ENCODE measurements at places on chromosomes 11 and 22.

DNA sequence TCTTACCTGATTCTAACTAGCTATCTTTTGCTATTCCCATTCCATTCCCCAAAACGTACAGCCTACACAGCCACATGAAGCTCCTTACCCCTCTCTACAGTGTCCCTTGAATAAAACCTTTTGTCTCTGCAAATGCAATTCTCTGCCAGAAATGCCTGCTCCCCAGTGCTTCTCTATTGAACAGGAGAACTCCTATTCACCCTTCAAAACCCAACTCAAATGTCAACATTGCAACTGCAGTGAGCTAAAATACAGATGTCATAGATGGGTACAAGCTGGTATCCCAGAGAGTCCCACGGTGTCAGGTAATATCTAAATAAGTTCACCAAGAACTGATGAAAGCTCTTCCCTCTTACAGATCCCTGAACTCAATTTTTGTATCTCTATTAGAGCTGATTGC, 421.7 kb downstream of the INSC start:
- no peak for DNase-seq

GRCh38 chr11:1453611-1454034, 33.0 kb downstream of the MOB2 start:
- no peak for DNase-seq

- no peak for DNase-seq
These were observed 33.4 kb downstream of the PPARA start for GRCh38 chr22:46183733-46184132.

DNA sequence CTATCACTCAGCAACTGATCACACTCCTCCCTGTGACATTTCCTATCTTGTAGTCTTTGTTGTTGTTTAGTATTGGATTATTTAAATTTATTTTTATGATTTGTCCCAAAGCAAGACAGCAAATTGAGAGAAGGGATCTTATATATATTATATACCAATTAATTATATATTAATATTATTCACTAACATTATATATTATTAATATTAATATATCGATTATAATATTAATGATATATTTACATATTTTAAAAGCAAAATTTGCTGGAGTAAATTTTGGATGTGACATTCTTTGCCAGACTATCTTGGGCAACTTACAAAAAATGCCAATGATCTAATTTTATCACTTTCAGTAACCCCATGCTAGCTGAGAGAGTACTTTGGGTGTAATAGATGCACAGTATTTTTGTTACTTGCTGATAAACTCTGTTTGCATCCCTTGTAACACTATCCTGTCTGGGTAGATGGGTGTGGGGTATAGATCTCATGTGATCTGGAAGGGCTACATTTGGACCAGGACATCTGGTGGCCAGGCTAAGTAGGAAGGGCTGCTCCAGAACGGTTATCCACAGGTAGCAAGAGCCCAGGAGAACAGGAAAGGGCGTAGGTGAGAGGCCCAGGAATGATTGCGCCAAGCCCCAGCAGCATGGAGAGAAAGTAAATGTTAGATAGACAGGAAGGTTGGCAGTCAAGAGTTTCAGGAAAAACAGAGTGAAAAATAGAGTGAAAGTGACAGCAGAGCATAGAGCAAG, 608.6 kb upstream of the KIRREL3 start:
- DNase-seq = no peak

GRCh38 chr11:3201677-3202181, 16.9 kb downstream of the MRGPRG start:
- no peak for DNase-seq

GRCh38 chr11:61142424-61142823, 18.8 kb downstream of the VPS37C start:
- DNase-seq = no peak

- DNase-seq = no peak
These were observed 54.8 kb upstream of the PRSS23 start for GRCh38 chr11:86745571-86745970.

DNA sequence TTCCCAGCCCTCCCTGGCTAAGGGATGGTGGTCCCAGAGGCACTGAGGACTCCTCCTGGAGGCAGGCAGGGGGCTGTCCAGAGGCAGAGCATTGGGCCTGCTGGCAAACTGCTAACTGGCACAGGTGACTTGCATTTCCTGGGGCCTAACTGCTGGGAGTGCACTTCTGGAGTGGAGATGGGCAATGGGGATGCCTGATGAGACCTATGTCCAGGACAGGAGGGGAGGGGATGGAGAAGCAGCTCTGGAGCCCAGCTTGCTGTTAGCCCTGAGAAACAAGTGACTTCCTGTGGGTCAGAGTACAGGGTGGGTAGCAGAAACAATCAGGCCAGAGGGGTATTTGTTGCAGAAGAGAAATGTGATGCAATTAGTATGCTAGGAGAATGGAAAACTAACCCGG, 253.2 kb downstream of the ST3GAL4 start:
- DNase-seq = no peak

DNA sequence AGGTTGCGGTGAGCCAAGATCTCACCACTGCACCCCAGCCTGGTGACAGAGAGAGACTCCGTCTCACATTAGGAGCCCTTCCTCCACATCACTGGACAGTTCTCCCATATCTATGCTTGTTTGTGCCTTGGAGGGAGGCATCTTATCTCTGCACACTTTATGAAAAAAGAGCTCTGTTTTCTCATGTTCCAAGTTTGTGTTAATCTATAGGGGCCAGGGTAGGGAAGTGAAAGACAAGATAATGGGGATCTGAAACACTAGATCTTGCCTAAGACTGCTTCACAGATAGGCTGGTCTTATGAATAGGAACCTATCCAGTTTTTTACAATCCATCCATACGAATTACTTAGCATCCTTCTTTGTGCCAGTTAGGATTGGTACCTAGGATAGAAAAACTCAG, 17.1 kb downstream of the OR6Q1 start:
- DNase-seq = no peak

DNA sequence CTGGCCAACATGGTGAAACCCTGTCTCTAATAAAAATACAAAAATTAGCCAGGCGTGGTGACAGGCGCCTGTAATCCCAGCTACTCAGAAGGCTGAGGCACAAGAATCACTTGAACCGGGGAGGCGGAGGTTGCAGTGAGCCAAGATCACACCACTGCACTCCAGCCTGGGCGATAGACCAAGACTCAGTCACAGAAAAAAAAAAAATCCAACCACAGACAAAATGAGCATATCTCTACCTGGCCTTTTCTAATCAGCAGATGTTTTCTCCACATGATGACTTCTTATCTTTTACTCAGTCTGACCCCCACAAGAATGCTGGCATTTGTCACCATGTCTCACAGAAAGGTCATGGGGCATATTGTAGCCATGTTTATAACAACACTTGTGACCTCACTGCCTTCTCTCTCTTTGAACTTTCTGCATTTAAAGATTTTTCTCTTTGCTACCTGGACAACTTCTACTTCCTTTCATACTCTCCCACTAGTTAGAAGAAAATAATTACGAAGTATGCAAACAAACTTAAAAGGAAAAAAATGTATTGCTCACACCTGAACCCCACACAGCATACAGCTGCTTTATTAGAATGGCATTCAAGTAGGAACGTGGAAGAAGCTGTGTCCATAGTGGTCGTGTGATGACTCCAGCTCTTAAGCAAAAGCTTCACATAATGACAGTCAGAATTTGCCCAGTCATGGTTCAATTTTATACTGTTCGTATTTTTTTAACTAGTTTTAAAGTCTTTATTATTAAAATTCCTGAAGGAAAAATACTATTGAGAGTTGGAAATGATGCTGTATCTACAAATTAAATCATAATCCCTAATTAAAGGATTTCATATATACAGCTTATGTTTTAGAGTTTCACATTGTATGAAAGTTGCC, 65.4 kb downstream of the ZC3H12C start:
- no peak for DNase-seq

DNA sequence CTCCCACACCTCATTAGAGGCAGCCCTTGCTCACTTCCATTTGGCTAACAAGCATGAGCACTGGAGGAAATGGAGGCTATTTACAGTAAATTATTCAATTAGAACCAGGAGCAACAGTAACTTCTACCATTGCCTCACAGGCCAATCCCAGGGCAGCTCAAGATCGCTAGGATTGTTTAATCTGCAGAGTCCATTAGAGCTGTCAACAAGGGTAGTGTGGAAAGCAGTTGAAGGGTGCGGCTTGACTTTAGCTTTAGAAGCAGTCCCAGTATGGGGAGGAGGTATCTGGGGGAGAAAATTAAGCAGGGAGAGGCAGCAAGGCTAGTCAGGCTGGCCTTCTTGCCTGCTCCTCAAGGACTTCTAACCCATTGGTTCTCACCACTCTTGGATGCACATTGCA, 38.3 kb upstream of the CYP2R1 start:
- no peak for DNase-seq

DNA sequence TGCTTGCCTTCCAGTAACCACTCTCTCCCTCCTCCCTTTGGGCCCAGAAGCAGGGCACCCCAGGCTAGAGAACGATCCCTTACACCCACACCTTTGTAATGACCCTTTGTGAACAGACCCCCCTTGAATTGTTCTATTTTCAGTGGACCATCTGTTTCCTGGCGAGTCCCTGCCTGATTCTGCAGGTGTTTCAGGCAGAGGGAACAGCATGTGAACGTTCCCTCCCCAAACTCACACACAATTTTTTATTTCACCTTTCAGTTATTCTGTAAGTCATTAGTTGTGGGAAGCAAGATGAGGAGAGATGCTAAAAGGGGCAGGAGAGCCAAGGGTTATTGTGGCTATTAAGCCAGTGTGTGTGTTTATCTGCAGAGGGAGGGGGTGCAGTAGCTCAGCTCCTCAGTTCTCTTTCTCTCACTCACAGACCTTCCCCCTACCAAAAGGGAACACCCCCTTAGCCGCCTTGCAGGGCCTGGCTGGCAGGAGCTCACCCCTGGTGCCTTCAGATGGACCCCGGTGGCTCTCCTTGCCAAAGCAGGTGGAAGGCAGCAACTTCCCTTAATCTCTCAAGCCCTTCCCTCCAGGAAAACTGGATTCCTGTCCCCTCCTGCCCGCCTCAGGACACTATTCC, 64.8 kb upstream of the SPON1 start:
- no peak for DNase-seq

GRCh38 chr11:119388103-119388502, 6.6 kb upstream of the USP2 start:
- no peak for DNase-seq

DNA sequence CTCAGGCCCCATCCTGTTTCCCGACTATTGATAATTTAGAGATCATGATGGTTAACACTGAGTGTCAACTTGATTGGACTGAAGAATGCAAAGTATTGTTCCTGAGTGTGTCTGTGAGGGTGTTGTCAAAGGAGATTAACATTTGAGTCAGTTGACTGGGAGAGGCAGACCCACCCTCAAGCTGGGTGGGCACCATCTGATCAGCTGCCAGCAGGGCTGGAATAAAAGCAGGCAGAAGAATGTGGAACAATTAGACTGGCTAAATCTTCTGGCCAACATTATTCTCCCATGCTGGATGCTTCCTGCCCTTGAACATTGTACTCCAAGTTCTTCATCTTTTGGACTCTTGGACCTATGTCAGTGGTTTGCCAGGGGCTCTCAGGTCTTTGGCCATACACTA, 1170.0 kb upstream of the CNTN5 start:
- no peak for DNase-seq

GRCh38 chr22:37244922-37245722, 1.1 kb upstream of the RAC2 start:
- DNase-seq = no peak

- DNase-seq = no peak
These were observed 136.8 kb downstream of the CD44 start for GRCh38 chr11:35275786-35276170.

GRCh38 chr22:44371741-44372525, 59.2 kb upstream of the SHISAL1 start:
- no peak for DNase-seq

- DNase-seq = no peak
These were observed 12.4 kb downstream of the TRIM6 start for GRCh38 chr11:5608808-5609207.

GRCh38 chr22:17380359-17381087, 11.3 kb downstream of the CECR2 start:
- DNase-seq = no peak

DNA sequence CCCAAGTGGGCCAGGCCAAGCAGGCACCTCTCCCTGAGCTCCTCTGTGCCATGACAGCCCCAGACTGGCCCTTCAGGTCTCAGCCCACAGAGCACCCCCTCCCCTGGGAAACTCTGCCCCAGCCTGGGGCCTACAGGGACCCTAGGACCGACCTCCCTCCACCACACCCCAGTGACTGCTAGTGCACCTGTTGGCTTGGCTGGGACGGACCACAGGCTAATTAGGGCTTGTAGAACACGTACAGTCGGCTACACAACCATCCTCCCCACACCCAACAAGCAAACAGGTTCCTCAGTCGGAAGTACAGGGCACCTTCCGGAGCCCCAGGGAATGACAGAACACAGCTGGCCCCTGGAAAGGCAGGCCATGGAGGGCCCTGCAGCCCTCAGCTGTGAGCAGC, 4.3 kb downstream of the SBF1 start:
- DNase-seq = no peak

DNA sequence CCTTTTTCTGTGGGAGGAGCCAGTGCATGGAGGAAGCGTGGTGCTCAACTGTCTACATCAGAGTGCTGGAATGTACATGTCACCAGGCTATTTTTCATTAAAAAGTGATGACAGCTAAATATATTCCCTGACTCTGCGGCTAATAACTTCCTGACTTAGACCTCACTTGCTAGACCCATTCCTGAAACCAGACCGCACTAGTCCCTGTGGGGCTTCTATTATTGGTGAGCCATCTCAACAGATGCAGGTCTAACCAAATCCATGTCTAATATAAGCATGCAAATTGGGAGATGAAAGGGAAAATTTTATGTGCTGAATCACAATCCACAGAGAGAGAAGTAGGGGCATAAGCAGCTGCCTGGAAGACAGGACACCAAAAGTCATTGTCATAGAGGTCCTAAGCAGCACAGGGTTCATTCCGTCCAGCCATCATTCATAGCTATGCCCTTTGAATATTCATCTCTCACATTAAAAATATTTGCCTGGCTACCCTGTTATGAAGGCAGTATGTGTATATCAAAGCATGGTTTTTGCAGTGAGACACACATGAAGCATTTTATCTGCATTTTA, 110.9 kb upstream of the BLID start:
- DNase-seq = no peak

- no peak for DNase-seq
These were observed 48.5 kb upstream of the VPREB1 start for GRCh38 chr22:22196018-22196533.

DNA sequence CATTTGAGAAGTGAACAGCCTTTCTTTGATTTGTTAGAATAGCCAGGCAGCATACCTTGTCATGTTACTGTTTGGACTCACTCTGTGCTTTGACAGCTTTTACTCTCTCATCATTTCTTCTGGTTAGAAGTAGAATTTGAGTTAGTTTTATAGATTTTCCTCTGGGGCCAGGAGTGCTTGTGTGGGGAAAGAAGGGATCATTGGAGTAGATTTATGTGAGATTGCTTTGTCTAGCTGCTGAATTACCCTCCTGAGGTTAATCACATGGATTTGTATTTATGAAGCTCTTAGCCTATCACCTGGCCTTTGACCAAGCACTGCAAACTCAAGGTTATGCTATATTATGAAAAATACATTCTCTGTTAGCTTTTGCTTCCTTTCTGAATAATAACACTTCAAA, 54.3 kb downstream of the SWAP70 start:
- no peak for DNase-seq

- DNase-seq = no peak
These were observed 17.0 kb downstream of the UVRAG start for GRCh38 chr11:75831915-75832502.

Data from activated T-helper 9 cell treated with anti-CD3 and anti-CD28 coated beads, Interleukin-2, amount 50 U/mL, for 16 hours (primary cell).